NCI-H2227 treated with DMSO at 0.1 percent for 48 hours (cell line): ENCODE measurements at places on chromosomes 6 and 20.

- DNase-seq, result no peak
Measured at GRCh38 chr6:157669747-157670216, 153.3 kb upstream of the SNX9 start.

- no peak for DNase-seq
Measured at GRCh38 chr6:56804996-56805395, 149.9 kb upstream of the BEND6 start.

- DNase-seq, result no peak
Measured at GRCh38 chr6:154932515-154933027, 62.5 kb upstream of the TIAM2 start.

GRCh38 chr6:77962070-77962469 is 309.2 kb downstream of the MEI4 start:
- no peak for DNase-seq

- DNase-seq, result no peak
Measured at GRCh38 chr20:32079655-32080109, 27.6 kb downstream of the HCK start.

DNA sequence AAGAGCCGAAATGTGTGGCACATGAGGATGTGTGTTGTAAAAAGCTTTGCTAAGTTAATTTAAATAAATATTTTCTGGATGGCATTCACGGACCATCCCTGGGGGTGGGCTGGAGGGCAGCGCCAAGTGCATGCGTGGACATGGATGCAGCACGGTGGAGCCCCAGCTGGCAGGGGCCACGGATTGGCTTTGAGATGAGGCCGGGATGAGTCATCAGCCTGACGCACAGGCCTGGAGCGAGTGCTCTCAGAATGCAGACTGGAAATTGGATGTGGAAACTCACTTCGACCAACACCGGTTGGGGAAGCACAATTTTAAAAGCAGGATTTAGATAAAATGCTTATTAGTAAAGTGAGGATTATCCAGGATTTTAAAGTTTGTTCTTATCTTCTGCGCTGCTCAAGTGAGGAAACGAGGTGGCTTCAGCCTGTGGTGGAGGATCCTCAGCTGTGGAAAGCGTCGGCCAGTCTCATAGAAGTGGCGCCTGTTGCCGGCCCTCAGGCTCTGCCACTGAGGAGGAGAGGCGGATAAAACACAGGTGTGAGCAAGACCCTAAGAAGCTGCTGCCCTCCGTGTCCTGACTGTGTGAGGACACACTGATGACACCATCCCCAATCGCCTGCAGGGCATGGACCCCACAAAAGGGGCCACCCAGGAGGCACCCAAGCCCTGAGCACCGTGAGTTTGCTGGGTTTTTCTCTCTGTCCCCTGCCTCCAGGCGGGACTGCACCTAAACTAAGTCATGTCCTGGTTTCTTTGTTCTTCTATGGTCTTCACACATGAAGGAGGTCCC is 279.7 kb downstream of the CDH4 start:
- no peak for DNase-seq

DNA sequence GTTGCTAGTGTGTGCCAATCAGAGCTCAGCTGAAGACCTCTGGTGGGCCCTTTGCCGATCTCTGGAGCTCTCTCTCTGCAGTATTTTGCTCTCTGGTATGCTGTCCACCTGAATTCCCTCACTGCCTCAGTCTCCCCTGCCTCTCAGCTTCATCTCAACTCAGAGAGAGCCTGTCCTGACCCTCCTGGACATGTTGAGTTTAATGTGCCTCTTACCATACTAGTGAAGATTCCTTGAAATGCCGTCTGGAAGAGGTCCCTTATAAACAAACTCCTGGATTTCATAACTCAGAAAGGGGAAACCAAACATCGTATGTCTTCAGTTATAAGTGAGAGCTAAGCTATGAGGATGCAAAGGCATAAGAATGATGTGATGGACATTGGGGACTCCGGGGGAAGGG is 231.1 kb upstream of the ZNF217 start:
- no peak for DNase-seq

GRCh38 chr6:141990840-141991239 is 141.9 kb upstream of the GJE1 start:
- DNase-seq, result no peak
